ENCODE measurements at places on chromosomes 6 and 20.

DNA sequence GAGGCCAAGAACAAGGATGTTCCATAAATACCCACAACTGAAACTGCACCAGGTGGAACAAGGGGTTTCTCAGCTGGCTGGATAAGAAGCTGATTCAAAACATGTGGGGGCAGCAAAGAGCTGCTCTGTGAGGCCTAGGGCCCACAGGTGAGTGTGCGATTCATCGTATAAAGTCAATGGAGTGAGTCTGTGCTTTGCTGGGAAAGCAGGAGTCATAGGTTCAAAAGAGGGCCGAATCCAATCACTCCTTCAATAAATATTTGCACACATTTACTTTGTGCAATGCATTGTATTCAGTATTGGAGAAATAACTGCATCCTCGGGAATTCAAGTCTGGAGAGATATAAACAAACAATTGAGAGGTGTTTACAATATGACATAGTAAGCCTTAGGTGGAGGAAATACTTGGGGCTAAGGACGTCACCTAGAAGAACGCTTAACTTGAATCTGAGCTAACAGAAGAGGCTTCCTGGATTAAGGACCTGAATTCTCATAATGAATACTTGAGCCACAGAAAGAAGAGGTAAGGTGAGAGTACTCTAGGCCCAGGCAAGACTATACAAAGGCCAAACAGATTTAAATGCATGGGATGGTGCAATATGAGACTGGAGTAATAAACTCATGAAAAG is 83.7 kb upstream of the TMEM30A start:
- no peak for ATAC-seq

DNA sequence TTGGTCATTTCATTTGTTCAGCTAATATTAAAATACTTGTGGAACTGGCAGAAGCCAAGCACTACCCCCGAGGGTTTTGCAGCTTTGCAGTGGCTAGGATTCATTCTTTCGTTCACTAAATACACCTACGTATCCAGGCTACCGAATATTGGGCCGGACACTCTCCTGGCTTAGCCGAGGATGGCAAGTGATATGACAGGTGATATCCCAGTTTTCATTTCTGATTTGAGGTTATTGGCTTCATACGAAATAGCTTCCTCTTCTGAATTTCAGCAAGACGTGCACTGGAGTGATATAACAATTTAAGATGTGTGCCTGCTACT is 536 bp upstream of the MTFR2 start:
- no peak for ATAC-seq

DNA sequence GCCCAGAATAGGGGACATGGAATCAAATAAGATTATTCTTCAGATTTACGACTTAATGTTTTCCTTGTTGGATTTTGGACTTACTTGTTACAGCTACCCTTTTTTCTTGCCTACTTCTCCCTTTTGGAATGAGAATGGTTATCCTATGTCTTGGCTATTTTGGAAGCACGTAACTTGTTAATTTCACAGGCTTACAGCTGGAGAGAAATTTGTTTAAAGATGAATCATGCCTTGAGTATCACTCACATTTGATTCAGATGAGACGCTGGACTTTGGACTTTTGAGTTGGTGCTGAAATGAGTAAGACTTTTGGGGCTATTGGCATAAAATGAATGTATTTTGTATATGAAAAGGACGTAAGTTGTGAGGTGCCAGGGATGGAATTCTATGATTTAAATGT is 83.3 kb downstream of the SMPDL3A start:
- ATAC-seq = no peak

- no peak for ATAC-seq
Measured at GRCh38 chr6:51015394-51015793, 196.7 kb downstream of the TFAP2B start.

DNA sequence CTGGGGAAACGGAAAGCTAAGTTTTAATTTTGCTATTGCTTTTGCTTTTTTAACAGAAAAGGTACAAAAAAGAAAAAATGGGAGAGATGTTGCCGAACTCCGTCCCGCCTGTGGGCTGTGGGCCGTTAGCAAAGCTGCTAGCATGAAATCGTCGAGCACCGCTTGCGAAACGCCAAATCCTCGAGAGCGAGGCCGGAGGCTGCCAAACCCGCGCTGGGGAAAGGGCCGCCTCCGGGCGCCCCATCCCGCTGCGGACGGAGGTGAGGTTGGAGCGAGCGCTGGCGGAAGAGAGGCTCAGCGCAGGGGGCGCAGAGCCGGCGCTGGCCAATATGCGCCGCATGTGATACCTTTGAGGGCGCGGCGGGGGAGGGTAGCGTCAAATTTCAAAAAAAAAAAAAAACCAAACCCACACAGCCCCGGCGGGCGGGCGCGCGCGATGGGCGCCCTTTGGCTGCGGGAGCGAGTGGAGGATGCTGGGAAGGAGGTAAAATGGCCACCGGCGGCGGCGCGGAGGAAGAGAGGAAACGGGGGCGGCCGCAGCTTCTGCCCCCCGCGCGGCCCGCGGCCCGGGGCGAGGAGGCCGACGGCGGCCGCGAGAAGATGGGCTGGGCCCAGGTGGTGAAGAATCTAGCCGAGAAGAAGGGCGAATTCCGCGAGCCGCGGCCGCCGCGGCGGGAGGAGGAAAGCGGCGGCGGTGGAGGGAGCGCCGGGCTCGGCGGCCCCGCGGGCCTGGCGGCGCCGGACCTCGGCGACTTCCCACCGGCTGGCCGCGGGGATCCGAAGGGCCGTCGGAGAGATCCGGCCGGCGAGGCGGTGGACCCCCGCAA is at the start of gene ZCCHC3:
Gene ZCCHC3 (plus strand): TSS at position 473 of the 827 bp plus-strand sequence. CDS start 17 bp downstream, at position 490.
- peak; percentile 92 for ATAC-seq

- ATAC-seq = no peak
Measured at GRCh38 chr6:83359638-83360037, 71.2 kb downstream of the ME1 start.

- no peak for ATAC-seq
Measured at GRCh38 chr20:43416591-43417228, 41.0 kb upstream of the SRSF6 start.

- ATAC-seq = no peak
Measured at GRCh38 chr6:37289931-37290330, 32.0 kb upstream of the TMEM217 start.

- ATAC-seq = no peak
Measured at GRCh38 chr20:3459881-3460307, 10.9 kb upstream of the ATRN start.

DNA sequence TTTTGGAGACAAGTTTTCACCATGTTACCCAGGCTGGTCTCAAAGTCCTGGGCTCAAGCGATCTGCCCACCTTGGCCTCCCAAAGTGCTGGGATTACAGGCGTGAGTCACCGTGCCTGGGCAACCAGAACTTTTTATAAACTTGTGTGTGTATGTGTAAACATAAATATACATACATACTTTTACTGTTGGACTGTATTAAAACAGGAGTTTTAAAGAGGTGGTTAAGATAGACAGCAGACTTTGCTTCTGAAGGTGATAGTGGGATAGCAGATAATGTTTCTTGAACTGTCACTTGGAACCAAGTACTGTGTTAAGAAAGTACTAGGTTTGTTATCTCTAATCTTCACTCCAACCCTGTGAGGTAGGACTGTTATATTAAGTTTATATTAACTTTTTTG is 28.6 kb upstream of the MAPK13 start:
- no peak for ATAC-seq

DNA sequence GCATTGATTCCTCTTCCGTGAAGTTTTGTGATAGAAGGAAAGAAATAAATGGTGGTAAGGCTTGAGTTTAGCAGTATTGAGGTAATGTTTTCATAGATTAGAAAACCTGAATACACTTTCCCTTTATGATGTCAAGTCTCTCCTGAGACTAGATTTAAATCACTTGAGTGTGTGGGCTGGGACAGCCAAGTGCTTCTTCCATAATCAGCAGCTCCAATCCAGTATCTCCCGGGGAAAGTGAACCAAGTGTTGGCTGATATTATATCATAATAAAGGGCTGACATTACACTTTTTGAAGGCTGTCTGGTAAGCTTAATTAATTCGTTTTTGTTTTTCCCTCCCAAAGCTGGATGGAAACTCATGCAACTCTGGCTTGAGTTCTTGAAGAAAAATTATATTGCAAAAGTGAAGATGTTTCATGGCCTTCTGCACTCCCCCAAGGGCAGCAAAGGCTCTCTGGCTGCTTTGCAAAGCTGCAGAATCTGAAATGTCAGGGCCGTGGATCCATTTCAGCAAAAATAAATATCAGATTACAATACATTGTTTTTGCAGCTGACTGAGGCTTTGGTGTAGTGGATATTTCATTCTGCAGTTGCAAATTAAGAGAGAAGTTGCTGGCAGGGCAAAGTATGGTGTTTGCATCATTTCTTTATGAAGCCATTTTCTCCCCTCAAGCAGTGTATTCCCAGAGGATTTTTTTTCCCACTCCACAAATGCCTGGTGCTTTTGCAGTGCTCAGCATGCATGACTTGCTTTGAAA is 101.2 kb downstream of the MKKS start:
- ATAC-seq = no peak

GRCh38 chr20:9831032-9831431 is 7.8 kb downstream of the PAK5 start:
- ATAC-seq = no peak

- ATAC-seq = no peak
Measured at GRCh38 chr6:92911301-92911700, 508.1 kb downstream of the EPHA7 start.

DNA sequence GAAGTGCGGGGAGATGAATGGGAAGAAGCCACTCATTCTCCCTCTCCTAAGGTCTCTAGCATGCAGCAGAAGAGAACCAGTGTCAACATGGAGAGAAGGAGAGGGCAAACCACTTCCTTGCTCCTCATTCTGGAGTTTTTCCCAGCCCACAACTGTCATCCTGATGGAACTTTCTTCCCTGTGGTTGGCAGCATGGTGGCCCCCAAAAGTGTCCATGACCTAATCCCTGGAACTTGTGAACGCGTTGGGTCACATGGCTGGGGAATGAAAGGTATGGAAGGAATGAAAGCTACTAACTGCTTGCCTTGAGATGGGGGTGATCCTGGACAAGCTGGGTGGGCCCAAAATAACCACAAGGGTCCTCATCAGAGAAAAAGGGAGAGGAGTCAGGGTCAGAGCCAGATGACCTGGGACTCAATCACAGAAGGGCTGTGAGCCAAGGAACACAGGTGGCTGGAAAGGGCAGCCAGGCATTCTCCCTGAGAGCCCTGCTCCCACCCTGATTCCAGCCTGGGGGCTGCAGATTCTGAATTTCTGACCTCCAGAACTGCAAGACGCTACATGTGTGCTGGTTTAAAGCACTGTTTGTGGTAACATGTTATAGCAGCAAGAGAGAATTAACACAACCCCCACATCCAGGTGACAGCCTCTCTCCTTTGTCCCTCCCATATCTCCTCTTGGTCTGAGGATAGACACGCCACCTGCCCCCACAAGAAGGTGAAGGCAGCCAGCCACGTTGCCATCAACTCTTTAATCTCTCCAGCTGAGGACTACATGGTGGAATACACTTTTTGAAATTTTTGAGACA is 63.2 kb downstream of the PYGB start:
- no peak for ATAC-seq

- ATAC-seq = peak; percentile 64
Measured at GRCh38 chr6:157571269-157571668, 190.3 kb downstream of the ZDHHC14 start.

DNA sequence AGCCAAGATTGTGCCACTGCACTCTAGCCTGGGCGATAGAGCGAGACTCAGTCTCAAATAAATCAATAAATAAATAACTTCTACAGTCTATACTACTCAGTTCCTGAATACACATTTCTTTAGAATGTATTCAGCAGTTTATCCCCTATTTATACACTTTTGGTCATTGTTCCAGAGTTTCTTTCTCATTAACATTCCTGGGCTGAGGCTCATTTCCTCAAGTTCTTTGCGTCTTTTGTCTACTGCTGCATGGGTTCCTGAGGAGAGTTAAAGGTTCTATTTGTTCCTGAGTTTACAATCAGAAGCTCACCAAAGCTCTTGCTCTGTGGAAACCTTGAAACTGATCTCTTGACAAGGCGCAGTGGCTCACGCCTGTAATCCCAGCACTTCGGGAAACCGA is 37.7 kb upstream of the SASH1 start:
- no peak for ATAC-seq

DNA sequence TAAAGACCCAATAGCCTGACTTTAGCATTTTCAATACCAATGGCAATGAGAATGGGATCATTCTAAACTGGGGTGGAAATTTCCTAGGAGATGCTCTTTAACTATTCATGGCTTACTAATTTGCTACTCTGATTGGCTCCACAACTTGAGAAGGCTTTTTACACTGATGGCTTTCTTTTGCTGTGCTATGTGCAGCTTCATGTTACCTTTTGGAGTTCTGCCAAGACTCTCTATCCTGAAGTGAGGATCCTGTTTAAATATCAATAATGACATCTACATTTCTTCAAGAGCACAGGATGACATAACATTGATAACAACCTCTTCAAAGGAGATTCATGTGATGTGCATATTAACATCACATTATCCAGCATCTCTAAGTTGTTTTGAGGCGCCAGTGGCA is 43.4 kb upstream of the SIRPG start:
- ATAC-seq = no peak

- no peak for ATAC-seq
Measured at GRCh38 chr6:119484598-119484997, 135.0 kb upstream of the MAN1A1 start.

GRCh38 chr6:6893701-6894100 is 214.1 kb upstream of the RREB1 start:
- ATAC-seq = no peak

GRCh38 chr6:53151676-53152075 is 3.0 kb upstream of the GCM1 start:
- no peak for ATAC-seq

Data from stimulated activated memory B cell treated with anti-CD40 and anti-IgM and Interleukin-4, amounts not matched to agents 10 μg/mL and 1 μg/mL and 100 μg/mL, for 72 hours (primary cell).